ENCODE measurements at places on chromosomes 5 and 9.

DNA sequence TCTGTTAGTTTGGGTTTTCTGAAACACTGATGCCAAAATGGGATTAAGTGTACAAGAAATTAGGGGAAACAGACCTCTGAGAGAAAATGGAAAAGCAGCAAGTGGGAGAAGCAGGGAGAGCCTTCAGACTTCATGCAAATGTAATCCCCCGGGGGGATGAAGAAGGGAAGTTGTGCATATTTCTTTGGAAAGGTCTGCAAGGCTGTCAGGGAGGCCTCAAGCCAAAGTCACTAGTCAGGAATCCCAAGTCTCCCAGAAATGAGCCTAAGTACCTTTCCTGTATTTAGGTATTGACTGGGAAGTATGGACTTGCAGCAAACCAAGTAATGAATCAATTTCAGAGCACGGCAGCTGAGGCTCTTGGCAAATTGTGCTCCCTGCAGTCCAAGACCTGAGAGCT is 2.2 kb downstream of the FTMT start:
- peak; percentile 23 for DNase-seq

DNA sequence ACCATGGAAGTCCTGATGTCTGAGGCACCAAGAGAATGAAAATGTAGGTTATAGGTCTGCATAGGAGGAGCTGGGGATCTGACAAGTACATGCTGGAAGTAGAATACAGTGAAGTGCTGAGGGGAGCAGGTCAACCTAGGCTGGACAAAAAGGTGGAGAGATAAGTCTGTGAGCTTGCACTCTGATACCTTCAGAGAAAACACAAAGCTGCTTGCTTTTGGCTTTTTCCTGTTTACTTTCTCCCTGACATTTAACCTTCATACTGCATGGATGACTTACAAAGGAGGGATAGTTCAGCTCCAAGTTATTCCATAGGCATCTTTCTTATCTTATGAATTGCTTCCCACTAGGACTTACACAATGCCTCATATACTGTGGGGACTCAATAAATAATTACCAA is 256.7 kb upstream of the NREP start:
- no peak for DNase-seq

DNA sequence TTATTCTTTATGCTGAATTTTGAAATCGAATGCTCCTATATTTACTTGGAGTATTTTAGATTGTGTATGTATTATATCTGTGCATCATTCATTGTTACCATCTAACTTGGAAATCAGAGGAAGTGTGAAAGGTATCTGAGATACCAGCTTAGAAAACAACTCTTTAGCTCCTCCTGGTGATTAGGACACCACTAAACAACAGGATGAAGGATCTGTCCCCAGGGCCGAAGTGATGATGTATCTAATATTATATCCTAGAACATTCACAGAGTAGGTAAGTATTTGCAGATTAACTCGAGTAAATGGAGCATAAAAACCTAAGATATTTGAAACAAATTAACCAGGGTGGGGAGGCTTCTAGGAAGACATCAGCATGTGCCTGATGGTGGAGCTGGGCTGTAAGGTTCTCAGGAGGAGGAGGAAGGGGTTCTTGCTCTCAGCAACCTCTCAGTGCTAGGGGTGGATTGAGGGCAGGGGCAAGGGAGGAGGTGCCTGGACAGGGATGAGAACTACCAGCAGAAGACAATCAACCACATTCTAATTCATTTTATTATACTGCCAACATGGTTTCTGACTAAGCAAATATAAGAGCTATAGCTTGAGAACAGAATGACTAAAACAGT is 2.6 kb upstream of the NFIL3 start:
- DNase-seq = peak; percentile 65

- no peak for DNase-seq
Observed at GRCh38 chr5:160108124-160108523, 11.1 kb downstream of the PWWP2A start.

- DNase-seq = no peak
Observed at GRCh38 chr5:10366310-10367272, 13.1 kb downstream of the MARCHF6 start.

GRCh38 chr5:130514984-130515690 is 610.9 kb downstream of the CHSY3 start:
- DNase-seq = no peak

DNA sequence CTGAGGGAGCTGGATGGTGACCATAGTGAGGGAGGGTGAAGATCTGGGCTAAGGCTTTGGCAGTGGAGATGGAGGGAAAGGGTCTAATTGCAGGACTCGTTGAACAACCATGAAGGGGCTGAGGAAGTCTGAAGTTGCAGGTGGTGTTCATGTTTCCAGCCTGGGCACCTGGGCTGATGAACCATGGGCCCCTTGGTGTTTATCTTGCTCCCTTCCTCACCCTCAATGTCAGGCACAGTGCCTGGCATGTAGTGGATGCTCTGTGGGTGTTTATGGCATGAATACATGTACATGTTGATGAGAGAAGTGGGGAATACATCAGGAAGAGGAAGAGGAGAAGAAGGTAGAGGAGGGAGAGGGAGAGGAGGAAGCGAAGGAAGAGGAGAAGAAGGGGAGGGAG is 31.3 kb upstream of the COL15A1 start:
- no peak for DNase-seq

DNA sequence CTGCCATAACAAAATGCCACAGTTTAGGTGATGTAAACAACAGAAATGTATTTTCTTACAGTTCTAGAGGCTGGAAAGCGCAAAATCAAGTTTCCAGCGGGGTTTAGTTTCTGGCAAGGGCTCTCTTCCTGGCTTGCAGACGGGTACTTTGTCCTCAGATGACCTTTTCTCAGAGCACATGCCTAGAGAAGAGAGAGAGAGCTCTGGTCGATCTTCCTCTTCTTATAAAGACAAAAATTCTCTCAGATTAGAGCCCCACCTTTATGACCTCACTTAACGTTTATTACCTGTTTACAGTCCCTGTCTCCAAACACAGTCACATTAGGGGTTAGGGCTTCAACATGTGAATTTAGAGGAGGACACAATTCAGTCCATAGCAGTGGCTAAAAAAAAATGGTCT is 119.7 kb downstream of the CETN3 start:
- DNase-seq = peak; percentile 28

DNA sequence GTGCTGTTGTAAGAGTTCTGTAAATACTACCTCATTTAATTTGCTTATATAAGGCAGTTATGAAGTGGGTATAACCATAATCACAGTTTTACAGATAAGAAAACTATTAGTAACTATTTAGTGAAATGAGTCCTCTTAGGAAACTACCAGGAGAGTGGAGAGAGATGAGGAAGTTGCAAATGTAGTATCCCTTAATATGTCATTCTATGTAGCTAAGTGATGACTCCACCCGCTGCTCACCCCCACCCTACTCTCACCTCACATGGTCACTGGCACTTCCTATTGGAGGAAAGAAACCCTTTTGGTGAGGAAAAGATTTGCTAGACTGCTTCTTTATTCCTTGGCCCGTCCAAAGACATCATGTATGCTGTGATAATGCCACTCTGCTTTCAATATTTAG is 241.8 kb upstream of the SLC24A2 start:
- no peak for DNase-seq

DNA sequence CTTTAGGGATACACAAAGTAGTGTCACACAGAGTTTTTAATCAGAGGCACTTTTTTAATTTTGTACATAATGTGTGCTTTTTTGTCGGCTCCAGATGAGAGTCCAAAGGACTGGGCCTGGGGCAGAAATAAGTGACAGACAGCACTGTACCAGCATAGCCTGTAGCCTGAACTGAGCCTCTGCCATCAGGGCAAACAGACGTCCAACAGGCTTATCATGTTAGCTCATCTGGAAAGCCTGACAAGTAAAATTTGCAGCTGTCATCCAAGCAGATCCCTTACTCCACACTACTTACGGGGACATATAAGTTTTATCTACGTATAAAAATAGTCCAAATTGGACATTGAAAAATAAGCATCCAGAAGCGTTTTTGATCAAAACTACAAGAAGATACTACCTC is 233.1 kb upstream of the GAS1 start:
- no peak for DNase-seq

Data from GM23338 (cell line).